Stimulated activated CD8-positive, alpha-beta memory T cell treated with anti-CD3 and anti-CD28 coated beads, Interleukin-4, amount 100 ng/mL, for 1 hour (primary cell): ENCODE measurements at places on chromosomes 2 and 18.

GRCh38 chr18:79309614-79310358 is 85.9 kb upstream of the NFATC1 start:
- DNase-seq = no peak

- DNase-seq = no peak
These were observed 2.5 kb downstream of the HTRA2 start for GRCh38 chr2:74532222-74532621.

GRCh38 chr2:24360963-24361330 is 611 bp upstream of the ITSN2 start:
- DNase-seq = no peak

DNA sequence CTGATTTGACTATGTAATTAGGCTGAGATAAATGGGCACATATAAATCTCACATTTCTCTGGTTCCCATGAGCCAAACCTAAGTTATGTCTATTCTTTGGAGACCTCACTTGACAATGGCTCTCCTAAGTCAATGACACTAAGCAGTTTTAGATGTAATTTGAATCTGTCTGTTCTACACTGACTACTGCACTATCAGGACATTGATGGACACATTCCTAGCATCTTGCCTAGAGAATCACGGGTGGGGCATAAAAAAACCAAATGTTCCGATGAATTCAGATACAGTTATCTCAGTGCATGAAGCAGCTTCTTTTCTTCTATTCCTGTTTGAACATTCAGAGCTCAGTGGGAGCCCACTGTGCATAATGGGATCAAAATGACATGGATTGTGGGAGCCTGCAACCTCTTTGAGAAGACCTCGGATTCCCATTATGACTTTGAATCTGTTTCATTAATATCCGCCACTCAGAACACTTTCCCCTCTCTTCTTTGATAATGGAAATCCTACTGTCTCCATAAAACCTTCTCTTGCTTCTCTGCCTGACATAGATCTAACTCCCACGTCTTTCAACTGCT is 110.8 kb downstream of the FSHR start:
- DNase-seq = no peak

GRCh38 chr2:221422516-221423209 is 149.4 kb downstream of the EPHA4 start:
- no peak for DNase-seq

DNA sequence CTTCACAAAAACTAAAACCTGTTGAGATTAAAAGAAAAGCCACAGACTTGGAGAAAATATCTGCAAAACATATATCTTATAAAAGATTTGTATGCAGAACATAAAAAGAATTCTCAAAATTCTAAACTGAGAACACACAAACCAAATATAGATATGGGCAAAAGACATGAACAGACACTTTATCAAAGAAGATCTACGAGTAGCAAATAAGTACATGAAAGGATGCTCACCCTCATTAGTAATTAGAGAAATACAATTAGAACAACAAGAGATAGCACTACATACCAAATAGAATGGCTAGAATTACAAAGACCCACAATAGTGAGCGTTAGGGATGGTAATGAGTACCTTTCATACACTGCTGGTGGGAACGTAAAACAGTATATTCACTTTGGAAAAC is 63.9 kb upstream of the ZNF397 start:
- DNase-seq = no peak

DNA sequence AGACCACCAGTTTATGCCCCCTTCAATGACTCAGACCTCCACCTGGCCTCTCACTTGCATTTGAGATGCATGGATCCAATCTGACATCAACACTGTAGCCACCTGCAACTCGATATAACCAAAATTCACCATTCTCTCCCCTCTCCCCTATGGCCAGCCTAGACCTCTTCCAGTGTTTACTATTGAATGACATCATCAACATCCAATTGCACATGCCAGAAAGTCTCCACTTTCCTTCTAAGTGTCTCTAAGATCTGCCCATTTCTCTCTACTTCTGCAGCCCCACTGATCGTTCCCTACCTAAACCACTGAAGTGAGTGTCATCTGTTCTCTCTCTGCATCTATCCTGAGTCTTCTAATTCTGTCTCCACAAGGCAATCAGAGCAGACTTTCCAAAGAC is 151.3 kb upstream of the APCDD1 start:
- DNase-seq = no peak

DNA sequence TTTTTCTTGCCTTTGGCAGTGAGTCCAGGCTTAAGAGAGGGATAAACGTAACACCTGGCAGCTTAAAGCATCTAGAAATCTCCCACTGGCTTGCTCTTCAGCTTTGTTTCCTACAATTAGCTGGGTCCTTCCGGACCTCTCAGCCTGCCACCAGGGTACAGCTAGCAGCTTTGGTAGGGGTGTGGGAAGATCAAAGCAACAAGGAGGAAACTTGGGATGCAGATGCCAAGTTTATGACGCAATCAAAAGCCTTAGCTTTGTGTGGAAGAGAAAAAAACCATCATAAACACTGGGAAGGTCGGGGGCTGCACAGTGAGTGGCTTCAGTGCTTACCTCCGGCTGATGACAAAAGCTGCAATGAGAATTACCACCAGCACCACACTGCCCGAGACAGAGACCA is 116.9 kb downstream of the EPHA4 start:
- DNase-seq = no peak

GRCh38 chr2:100812573-100812972 is 7.4 kb upstream of the NPAS2 start:
- no peak for DNase-seq

DNA sequence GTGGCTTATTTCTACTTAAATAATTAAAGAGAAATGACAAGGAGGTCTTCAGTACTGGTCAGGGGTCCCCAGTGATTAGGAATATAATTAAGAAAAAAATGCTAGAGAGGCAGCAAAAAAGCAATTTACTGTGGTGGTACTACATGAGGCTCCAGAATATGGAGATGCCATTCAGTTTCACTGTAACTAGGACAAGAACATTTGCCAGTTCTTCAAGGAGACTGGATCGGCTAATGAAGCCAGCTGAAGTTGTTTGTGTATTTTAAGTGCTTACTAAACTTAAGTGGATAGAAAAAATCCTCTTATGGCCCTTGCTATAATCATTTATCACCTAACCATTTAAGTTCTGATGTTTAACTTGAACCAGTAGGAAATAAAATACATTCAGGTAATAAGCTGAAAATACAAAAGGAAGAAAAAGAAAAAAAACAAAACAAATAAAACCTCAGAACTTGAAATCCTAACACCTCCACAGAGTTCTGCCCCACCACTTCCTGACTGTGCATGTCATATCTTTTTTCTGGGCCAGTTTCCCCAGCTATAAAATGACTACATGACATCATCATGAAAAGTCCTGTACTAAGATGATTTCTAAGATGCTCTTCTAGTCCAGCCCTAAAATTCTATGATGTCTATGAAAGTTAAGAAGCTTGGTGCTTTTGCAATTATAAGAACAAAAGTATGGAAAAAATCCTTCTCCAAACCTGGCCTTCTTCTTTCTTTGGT is 98.0 kb downstream of the TRABD2A start:
- no peak for DNase-seq

GRCh38 chr2:24891201-24891600 is 28.8 kb downstream of the ADCY3 start:
- no peak for DNase-seq

DNA sequence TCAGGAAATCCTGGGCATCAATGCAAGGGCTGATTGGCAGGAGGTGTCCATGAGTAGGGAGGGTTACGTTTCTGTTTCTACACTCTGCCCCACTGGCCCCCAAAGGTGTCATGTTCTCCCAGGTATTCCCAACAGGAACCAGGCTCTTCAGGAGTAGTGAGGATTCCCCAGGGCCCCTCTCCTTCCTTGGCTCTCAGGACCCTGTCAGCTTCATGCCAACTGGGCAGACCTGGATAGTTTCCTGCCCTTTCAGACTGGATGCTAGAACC is 480.6 kb upstream of the HS6ST1 start:
- no peak for DNase-seq

DNA sequence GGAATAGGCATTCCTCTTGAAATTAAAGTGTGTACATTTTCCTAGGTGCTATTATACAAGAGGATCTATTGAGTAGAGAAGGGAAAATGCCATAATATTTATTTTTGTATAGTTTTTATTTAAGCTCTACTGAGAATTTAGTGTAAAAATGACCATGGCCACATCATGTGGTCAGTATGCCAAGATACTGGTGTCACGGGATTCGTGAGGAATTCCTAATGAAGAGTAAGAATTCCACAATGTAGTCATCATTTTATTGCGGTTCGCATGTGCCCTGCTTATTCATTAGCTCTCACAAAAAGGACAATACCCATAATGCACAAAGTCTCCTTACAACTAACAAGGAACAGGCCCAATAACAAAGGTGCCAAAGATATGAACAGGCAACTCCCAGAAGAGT is 39.3 kb upstream of the PARD3B start:
- no peak for DNase-seq

DNA sequence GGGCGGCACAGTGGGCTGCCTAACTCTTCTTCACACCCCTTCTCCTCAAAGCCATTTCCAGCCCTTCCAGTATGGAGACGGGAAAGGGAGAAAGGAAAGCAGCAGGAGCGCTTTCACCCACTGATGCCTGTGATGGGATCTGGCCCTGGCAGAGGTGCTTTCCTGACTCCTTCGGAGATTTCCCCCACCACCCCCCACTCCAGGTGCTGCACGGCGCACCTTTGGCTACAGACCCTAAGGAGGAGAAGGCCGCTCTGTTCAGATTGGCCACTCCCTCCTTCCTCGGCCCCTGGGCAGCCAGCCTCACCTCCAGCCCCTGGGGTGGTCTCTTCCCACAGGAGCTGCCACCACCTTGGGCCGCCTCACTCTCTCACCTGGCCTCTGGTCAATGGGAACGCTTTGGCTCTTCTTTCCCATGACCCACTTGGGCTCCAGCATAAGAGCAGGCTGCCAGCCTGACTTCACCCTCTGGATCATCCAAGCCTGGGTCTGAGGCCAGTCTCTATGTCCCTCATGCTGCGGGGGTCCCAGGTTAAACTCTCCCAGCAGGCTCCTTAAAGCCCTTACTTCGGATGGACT is 18.4 kb upstream of the MAL start:
- DNase-seq = no peak

GRCh38 chr2:165406173-165406572 is 63.3 kb upstream of the CSRNP3 start:
- no peak for DNase-seq

DNA sequence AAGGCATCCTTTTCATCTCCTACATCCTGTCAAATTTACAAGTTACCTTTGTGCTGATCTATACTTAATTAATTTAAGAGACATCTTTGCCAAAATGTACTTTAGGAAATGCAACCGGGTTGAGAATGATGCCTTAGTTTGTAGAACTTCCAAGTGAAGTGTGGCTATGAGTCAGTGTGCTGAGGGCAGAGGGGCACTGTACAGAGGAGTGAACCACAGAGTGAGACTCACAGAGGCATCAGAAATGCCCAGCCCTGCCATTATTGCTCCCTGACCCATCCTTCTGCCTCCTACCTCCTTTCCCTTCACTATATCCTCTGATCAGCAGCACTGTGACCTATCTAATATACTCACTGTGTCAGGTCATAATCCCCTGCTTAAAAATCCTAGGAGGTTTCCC is 320.1 kb downstream of the LRRTM1 start:
- no peak for DNase-seq

- no peak for DNase-seq
These were observed 36.0 kb downstream of the CSRNP3 start for GRCh38 chr2:165505514-165505913.

- DNase-seq = no peak
These were observed 15.0 kb upstream of the DSG1 start for GRCh38 chr18:31302991-31303390.

DNA sequence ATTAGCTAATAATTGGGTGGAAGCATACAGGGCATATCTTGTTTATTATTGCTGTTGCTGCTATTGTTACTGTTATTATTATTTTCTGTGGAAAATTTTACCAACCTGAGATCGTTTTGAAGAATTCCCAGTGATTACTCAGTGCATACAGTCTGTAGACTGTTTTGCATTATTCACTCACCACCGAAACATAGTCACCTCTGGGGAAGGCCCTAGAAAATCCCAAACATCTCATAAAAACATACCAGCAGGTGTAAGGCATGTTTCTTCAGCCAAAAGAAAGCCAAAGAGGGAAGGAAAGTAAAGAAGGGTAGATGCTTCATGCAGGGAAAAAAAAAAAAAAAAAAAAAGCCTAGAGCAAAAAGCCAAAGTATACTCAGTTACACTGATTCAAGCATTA is 647.7 kb downstream of the BCL11A start:
- DNase-seq = no peak
